ENCODE measurements at places on chromosomes 6 and 20.

DNA sequence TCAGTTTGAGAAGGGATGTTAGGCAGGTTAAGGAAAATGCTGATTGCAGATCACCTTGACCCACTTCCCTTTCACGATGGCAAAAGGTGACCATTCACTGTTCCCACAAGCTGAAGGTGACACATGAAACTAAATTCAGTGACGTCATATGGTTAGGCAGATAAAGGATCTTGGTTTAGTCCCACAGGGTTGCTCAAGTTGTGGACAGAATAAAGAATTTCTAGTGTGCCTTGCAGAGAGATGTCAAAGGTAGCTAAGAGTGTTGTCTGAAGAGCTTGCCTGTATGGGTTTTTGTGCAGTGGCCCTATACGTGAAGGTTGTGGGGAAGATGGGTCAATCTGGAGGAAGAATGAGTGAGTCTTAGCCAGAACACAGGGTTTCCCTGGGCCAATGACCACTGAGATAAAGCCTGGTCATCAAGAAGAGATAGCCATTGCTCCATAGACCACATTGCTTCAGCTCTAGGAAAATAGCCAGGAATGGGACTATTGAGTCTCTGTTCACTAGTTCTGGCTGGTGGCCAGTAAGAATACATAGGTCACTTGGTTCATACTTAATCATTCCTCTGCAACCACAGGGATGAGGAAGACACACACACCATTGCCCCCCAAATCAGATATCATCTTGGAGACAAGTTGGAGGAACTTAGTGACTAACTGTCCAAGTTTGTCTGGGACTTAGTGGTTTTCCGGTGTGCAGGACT lies 148.5 kb upstream of the ATXN1 start:
- DNase-seq: no peak

GRCh38 chr6:125104425-125104824 lies 49.1 kb upstream of the TPD52L1 start:
- DNase-seq: no peak

GRCh38 chr6:129647044-129647443 lies 62.9 kb downstream of the ARHGAP18 start:
- no peak for DNase-seq

DNA sequence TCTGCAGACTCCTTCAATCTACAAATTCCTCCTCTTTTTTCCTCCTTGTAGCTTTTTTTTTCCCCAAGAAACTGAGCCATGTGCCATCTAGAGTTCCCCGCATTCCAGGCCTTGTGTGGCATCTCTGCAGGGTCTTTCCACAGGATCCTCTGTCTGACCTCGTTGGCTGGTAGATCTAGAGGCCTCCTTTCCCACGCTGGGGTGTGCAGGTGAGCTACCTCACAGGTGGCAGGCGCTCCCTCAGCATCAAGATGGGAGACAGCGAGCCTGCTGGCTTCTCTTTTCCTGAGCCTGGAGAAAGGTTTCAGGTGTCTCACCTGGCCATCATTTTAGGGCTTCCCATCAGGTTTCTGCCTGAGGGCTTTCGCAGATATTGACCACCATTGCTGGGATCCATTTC lies 9.6 kb upstream of the NELFCD start:
- DNase-seq: no peak

GRCh38 chr6:133446789-133447188 lies 205.6 kb downstream of the EYA4 start:
- no peak for DNase-seq

- DNase-seq: no peak
Observed at GRCh38 chr6:137864812-137865508, 2.1 kb upstream of the TNFAIP3 start.

- DNase-seq: no peak
Observed at GRCh38 chr6:162443101-162443500, 284.5 kb downstream of the PRKN start.

GRCh38 chr20:47952023-47952564 lies 166.8 kb upstream of the SULF2 start:
- DNase-seq: no peak

DNA sequence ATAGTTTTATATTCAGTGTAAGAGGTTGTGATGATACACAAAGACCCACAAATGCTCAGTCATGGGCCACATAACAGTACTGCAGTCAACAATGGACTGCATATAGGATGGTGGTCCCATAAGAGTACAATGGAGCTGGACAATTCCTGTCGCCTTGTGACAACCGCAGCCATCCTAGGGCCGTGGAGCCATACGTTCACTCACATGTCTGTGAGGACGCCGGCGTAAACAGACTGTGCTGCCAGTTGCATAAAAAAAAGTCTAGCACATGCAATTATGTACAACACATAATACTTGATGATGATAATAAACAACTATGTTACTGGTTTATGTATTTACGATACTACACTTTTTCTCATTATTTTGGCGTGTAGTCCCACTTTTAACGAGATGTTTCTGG lies 30.9 kb downstream of the BFSP1 start:
- DNase-seq: no peak

DNA sequence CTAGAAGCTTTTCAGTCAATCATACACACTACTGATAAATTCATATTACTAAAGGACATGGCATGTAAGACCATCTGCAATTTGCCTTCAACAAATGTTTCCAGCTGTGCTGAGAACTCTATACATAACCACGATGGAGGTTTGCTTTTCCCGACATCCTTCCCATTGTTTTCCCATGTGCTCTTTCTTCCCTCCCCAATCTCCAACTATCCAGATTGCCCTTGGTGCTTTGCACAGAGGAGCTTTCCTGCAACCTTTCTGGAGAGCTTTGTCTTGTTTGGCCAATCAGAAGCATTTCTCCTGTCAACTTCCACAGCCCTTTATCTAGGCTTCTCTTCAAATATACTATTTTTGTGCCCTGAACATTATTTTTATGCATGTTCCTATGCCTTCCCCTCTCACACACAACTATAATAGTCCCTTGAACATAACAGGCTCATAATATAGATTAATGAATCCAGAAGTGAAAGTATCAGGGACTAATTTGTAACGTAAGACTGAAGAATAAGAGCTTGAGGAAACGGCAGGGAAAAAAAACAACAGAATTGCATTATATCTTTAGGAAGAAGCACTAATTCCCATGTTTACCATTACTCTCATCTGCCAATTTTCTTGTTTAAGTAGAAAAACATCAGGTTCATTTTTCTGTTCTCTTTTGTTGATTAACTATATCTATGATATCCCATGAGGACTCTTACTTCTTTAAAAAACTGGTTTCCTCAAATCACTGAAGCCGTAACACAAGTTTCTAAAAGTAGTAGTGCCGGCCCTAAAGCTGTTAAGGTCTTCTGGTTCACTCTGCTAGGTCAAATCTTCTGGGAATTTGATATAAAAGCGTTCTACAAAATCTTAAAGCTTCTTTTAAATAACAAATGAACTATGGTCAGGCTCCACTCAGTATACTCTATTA lies 20.1 kb downstream of the SMLR1 start:
- no peak for DNase-seq

- DNase-seq: no peak
Observed at GRCh38 chr20:50409495-50409894, 100.7 kb upstream of the PTPN1 start.

- DNase-seq: no peak
Observed at GRCh38 chr6:141451181-141451510, 681.6 kb upstream of the GJE1 start.
